ENCODE measurements at places on chromosomes 4 and X.

- no peak for DNase-seq
These were observed 18.9 kb downstream of the ZBTB49 start for GRCh38 chr4:4308800-4309441.

DNA sequence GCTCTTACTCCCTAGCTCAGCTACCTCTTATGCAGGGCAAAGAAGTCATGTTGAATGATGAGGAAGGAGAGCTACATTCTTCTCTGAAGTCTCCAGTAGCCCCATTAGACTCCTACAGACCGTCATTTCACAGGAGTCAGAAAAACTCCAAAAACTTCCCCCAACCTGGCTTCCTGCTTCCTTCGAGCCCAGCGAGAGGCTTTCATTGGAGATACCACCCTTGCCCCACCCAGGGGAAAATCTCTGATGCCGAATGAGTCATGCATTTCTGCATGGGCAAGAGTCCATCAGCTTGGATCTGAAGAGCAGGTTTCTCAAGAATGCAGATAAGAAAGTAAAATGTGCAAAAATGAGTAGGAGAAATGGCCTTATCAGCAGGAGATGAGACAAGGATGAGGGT is 53.0 kb downstream of the ARSF start:
- no peak for DNase-seq

DNA sequence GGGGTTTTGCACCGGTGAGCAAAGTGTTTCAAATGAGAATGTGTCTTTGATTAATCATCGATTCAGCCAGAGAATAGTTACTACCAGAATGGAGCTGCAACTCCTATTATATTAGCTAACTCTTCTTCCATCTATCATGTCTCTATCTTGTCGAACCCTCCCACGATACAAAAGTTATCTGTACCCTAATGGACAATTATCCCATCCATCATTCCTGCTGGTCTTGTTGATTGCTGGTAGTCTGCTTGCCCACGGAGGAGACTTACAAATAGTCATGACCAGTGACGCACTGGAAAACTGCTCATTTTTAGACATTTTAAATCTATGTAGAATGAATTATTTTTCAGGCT is 67.5 kb downstream of the RTL9 start:
- DNase-seq = no peak

GRCh38 chrX:104695593-104695992 is 129.6 kb downstream of the IL1RAPL2 start:
- no peak for DNase-seq

GRCh38 chrX:110041980-110042379 is 39.1 kb downstream of the TMEM164 start:
- DNase-seq = no peak

DNA sequence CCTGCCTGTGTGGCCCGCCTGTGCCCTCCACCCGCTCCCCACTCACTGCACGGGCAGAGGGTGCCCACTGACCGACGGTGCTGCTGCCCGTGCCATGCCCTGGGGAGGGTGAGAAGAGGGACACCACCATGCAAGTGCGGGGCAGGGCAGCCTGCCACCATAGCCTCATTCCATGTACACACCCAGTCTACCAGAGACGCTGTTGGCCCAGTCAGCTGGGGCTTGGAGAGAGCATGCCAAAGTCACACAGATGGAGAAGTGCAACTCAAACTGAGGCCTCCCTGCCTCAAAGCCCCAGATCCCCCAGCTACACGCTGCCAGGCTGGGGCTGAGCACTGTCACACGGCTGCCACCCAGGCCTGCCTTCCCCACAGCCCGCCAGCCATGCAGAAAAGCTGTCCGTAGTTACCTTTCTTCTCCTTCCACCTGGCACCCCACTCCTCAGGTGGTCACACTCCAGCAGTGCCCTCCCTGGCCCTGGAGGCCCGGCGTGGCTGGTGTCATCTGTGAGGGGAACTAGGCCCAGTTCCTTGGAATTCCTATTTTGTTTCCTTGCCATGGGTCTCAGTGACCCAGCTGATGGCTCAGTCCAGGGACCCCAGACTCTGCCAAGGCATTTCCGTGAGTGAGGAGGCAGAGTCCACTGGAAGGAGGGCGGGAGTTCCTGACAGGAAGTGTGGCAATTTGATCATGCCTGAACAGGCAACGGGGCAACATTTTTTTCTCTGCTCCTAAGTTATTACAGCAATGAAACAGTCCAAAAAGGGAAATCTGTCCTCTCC is at the start of gene SLC2A9:
Gene SLC2A9, minus strand, starts transcription at position 627 of the 782 bp plus-strand sequence. Its CDS starts 68 bp downstream, at position 559.
- DNase-seq = no peak

- DNase-seq = no peak
These were observed 92.2 kb downstream of the SLC2A9 start for GRCh38 chr4:9929111-9929510.

DNA sequence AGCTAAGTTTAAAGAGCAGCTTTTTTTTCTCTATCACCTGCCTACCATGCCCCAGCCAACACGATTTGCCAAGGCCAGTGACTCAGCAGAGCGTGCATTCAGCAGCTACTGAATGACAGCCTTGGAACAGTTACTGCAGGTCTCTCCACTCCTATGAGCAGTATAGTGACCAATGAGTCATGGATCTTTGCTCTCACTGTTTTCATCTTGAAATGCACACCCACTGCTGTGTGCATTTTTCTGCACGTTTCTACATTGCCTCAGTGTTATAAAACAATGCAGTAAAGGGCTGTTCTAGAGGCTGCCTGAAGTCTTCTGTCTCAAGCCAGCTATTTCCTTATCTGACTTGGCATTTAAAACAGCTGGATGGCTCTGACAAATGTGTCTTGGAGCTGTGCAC is 66.0 kb upstream of the C4orf54 start:
- no peak for DNase-seq

GRCh38 chrX:39309721-39310152 is 508.5 kb downstream of the MID1IP1 start:
- DNase-seq = no peak

DNA sequence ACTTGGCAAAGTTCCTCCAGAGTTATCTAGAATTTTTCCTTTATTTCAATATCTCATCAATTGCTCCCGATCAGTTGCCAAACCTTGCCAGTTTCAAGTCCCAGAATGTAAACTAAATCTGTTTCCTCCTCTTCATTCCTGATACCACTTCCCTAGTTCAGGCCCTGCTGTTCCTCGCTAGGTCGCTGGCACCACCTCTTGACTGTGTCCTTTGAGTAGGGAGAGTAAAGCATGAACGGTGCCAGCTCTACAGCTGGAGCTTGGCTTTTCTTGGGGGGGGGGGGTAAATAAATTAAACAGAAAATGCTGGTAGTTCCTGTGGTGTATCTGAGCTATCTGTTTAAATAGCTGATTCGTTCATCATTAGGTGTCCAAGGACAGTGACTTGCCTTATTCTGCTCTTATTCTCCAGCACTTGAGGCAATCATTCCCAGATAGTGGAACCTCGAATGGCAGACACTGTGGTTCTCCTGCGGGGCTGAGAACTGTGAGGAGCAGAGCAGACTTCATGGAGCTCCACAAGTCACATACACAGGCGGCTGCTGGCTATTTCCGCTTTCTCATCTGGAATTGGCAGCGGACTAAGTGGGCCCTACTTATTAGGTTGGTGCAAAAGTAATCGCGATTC is 168.3 kb upstream of the FAT1 start:
- no peak for DNase-seq

DNA sequence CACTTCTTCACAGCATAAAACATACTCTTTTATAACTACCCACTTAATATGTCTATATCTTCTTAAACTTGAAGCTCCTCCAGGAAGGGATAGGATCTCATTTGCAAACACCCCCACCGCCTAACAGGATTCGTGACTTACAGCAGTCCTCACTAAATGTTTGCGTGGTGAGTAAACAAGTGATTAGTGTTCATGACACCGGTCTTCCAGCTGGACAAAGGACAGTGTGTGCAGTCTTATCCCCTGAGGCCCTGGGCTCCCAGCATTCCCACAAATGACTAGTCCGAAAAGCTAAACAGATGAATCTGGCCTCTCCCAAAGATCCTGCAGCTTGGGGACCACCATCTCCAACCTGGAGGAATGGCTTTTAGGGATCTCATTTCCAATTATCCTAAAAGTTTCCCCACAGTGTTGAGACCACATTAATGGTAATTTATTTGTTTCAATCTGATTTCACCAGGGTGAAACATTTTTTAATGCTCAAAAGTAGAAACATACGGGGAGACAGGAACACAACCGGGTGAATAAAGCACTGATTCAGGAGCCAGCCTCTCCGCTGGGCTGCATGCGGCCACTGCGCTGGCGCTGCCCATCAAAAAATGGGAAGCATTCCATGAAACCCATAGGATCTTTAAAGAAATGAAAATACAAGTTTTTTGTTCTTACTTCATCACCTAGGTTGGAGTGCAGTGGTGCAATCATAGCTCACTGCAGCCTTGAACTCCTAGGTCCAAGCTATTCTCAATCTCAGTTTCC is 69.2 kb downstream of the HADH start:
- DNase-seq = no peak

- DNase-seq = no peak
These were observed 640 bp downstream of the BANK1 start for GRCh38 chr4:101791182-101791558.

Measured in stimulated activated CD4-positive, alpha-beta T cell treated with anti-CD3 and anti-CD28 coated beads, Interleukin-15, amount 100 ng/mL, for 1 hour (primary cell).